ENCODE measurements at places on chromosomes 12 and 14. TPM values are rescaled to one million over a fixed set of nuclear protein-coding genes. Genes with fewer than 3 reads are reported as not detected.

The CCDC175 gene
- not detected for total RNA-seq

The FMNL3 gene
- total RNA-seq, result 14.6 TPM

The DBX2 gene
- not detected for total RNA-seq

The B4GALNT3 gene
- under 0.01 TPM for total RNA-seq

The HECTD4 gene
- 59.3 TPM for total RNA-seq

The PAH gene
- total RNA-seq, result not detected

The KRT83 gene
- not detected for total RNA-seq

The RNF212B gene
- total RNA-seq, result not detected

The KRT6C gene
- total RNA-seq, result not detected

The SLC22A17 gene
- 28.4 TPM for total RNA-seq

The CACNA2D4 gene
- total RNA-seq, result 3.8 TPM

The KRT72 gene
- total RNA-seq, result not detected

The NFE2 gene
- 3.8 TPM for total RNA-seq

The LALBA gene
- total RNA-seq, result not detected

The PZP gene
- 0.06 TPM for total RNA-seq

The CSRP2 gene
- 46.1 TPM for total RNA-seq

The MIP gene
- not detected for total RNA-seq

The CCNK gene
- total RNA-seq, result 16.7 TPM

The ALX1 gene
- total RNA-seq, result 0.34 TPM

The NGB gene
- total RNA-seq, result 4.6 TPM

The FOXN4 gene
- not detected for total RNA-seq

The WSCD2 gene
- total RNA-seq, result 24.7 TPM

The STYX gene
- total RNA-seq, result 25.2 TPM

The RDH12 gene
- total RNA-seq, result not detected

The AMN gene
- not detected for total RNA-seq

The NINJ2 gene
- total RNA-seq, result 7.0 TPM

The TAS2R9 gene
- not detected for total RNA-seq

The PRH2 gene
- total RNA-seq, result not detected

The VIPAS39 gene
- 22.9 TPM for total RNA-seq

The OSBPL8 gene
- total RNA-seq, result 50.0 TPM

The ANO4 gene
- total RNA-seq, result 0.06 TPM

The PLEKHD1 gene
- total RNA-seq, result not detected

The KERA gene
- not detected for total RNA-seq

Data from esophagus muscularis mucosa (tissue), 4 donors.